CD8-positive, alpha-beta memory T cell (primary cell): ENCODE measurements at places on chromosomes 2 and 18. TPM values are rescaled to one million over a fixed set of nuclear protein-coding genes. Genes with fewer than 3 reads are reported as not detected.

Gene CAPN13
- not detected for total RNA-seq

Gene MTCL1
- 1.1 TPM for total RNA-seq

Gene ITGA4
- 142 TPM for total RNA-seq

- peak; percentile 69 for DNase-seq
Observed at GRCh38 chr18:54222922-54223567, 1.4 kb downstream of the MBD2 start.

DNA sequence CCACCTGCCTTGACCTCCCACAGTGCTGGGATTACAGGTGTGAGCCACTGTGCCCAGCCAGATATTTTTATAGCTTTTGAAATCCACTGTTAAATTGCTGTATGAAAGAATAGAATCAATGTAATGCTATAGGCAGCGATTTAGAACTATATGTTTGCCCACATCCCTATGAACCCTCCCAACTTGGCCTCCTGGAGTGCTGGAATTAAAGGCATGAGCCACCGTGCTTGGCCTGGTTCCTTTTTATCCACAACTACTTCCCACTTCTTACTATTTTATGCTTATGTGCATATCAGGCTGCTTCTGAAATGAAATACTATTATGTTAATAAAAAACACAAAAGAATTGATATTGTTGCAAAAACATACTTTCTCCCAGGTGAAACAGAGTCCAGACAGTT, 11.6 kb upstream of the PTPN2 start:
- DNase-seq, result no peak

DNA sequence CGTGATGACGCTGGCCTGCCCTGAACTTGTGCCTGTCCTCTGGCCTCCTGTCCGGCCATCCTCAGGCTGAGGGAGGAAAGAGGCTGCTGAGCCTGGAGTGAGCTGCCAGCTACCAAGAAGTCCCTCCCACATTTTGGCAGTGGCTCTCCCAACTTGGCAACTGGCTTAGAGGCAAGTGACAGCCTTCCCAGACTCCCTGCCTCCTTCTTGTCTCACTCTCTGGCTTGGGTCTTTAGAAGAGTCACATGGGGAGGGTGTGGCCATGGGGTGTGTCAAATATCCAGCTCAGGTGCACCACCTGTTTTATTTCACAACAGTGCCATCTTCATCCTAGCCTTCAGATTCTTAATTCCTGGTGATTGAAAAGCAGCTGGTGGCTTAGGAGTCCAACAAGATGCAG, 222.9 kb downstream of the PRKCE start:
- no peak for DNase-seq
